ENCODE measurements at places on chromosomes 7 and 10.

DNA sequence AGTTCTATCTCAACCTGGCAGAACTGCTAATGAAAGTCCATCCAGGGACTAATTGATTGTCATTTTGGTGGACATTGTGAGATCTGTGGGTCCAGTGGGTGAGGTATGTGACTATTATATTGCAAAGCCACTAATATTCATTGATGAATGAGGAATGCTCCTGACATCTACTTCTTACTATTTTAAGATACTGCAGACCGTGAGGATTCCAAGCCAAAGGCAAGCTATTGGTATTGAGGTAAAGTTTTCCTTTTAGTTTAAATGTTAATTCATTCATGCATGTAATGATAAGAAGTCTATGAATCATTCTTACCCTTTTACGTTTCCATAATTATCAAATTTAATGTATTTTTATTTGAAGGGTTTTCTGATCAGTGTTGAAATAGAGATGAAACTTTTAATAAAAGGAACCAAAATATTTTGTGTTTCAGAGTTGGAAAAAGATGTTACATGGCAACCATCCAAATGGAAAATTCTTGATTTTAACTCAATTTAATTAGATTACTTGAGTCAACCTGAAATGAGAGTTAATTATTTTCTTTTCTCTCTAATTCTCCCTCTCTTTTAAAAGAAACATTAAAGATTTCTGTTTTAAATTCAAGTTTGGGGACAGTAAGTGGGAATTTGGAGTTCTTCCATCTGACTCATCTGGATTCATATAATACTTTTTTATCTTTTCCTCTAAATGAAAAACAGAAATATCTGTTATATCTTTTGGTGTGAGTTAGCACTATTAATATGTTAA is 39.6 kb downstream of the NUP205 start:
- no peak for DNase-seq

- DNase-seq: no peak
Observed at GRCh38 chr7:91570560-91570959, 306.3 kb downstream of the FZD1 start.

DNA sequence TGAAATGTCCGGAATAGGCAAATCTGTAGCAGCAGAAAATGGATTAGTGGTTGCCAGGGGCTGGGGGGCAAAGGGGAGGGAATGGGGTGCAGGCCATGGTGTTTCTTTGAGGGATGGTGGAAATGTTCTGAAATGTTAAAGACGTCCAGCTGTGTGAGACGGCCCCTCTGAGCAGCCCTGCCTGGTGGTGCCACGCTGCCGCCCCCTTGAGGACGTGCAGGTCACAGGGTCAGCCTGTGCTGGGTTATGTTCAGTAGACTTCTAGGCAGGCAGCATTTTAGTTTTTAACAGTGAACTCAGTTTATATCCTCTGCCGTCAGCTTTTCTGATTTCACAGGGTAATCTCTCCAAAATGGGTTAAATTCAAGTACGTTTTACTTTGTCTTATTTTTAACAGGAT is 9.4 kb downstream of the NUB1 start:
- peak; percentile 17 for DNase-seq

DNA sequence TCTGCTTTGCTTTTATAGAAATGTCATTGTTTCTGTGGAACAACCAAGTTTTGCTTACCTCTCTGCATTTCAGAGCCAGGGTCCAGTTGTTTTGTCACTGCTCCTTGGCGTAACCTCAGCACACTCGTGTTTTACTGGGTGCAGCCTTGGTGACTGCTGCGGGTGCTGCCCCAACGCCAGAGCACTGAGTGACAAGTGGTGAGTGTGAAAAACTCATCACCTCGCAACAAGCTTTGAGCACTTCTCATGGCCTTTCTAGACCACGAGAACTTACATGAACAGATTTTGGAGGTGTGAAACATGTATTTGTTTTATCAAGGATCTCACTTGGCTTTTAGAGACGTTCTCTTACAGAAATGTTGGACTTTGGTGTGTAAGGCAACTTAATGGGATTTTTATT is 31.0 kb downstream of the GLRX3 start:
- no peak for DNase-seq

DNA sequence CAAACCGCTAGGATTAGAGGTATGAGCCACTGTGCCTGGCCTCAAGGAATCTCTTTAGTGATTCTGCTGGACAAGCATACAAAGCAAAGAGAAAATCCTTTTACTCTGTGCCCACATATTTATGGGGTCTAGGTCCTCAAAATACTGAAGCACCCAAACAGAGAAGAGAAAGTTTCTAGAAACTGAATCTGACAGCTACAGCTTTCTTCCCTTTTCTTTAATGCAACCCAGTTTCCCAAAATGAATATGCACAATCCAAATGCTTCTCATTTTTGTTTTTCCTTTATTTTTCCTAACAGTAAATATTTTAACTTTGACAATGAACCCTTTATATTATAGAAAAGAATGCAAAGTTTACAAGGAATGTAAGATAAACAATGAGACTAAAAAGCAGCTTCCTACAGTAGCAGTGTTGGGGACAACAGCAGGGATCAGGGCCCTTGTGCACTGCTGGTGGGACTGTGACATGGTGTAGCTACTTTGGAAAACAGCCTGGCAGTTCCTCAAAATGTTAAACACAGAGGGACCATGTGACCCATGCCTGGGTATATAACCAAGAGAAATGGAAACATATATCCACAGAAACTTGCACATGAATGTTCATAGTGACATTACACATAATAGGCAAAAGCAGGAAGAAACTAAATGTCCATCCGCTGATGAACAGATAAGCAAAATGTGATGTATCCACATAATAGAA is 325.2 kb downstream of the PRPF18 start:
- no peak for DNase-seq

Measured in activated gamma-delta T cell treated with anti-CD3 and anti-CD28 coated beads, Interleukin-2, amount 50 U/mL, for 16 hours (primary cell).